Spinal cord (tissue), 10 donors: ENCODE measurements at places on chromosomes 16 and 17.

GRCh38 chr17:70622368-70623260, 453.3 kb downstream of the KCNJ2 start:
- DNase-seq: peak; percentile 46

GRCh38 chr16:57159447-57159846, 26.4 kb downstream of the PSME3IP1 start:
- no peak for DNase-seq

DNA sequence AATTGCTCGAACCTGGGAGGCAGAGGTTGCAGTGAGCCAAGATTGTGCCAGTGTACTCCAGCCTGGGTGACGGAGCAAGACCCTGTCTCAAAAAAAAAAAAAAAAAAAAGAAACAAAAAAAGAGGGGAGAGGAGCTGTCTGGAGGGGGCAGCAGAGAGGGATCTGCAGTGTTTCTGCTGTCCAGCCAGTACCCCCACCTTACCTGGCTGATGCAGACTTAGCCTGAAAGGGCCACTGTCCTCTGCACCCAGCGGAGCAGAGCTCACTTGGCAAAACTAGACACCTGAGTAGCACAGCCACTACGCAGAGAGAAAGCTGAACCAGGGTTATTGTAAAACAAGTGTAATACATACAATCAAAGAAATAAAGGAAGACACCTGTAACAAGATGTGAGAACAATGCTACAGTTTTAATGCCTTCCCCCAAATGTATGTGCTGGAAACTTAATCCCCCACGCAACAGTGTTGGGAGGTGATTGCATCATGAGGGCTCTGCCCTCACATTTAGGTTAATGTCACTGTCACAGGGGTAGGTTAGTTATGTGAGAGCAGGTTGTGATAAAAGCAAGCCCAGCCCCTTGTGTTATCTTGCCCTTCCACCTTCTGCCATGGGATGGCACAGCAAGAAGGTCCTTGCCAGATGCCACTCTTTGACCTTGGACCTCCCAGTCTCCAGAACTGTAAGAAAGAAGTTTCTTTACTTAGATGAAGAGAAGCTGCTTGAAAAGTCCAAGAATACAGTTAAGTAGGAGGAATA, 211.2 kb downstream of the RPTOR start:
- DNase-seq: no peak

DNA sequence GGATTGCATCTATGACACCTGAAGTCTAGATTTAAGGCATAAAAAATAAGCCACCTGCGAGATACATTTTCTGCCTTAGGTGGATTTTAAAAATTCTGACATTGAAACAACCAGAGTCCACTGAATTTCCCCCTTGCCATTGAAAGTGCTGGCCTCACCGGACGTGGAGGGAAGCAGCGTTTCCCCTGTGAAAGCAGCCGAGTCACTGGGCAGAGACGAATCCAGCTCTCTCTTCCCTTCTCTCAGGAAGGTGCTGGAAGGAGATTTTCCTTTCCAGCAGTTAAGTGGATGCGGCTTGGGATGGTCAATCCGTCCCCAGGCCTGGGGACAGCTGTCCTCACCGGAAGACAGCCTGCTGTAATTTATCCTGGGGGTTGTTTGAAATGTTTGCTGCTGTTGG, 270.9 kb upstream of the FOXF1 start:
- DNase-seq: no peak

GRCh38 chr16:66266436-66267291, 99.8 kb upstream of the CDH5 start:
- DNase-seq: no peak

DNA sequence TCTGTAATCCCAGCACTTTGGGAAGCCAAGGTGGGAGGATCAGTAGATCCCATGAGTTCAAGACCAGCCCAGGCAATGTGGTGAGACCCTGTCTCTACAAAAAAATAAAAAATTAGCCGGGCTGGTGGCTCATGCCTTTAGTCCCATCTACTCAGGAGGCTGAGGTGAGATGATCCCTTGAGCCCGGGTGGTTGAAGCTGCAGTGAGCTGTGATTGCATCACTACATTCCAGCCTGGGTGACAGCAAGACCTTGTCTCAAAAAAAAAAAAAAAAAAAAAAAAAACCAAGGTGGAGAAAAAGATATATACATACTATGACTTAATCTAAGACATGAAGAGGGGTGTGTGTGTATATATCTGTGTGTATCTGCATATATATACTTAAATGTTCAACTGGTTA, 26.7 kb downstream of the BBS2 start:
- DNase-seq: no peak

DNA sequence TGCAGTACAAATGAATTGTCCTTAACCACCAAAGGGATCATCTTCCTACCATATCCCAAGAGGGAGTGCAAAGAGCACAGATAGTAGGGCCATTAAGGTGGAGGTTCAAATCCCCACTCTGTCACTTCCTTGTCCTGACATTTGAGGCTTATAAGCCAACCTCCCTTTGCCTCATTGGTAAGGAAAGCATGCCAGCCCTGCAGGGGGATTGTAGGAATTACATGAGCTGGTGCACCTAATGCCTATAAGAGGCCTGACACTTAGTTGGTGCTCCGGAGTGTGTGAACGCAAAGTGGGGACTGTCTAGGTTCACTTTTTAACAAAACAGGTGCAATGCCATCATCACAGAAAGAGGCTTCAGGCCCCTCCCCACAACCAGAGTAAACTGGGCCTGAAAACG, 374.4 kb downstream of the SNX29 start:
- no peak for DNase-seq

DNA sequence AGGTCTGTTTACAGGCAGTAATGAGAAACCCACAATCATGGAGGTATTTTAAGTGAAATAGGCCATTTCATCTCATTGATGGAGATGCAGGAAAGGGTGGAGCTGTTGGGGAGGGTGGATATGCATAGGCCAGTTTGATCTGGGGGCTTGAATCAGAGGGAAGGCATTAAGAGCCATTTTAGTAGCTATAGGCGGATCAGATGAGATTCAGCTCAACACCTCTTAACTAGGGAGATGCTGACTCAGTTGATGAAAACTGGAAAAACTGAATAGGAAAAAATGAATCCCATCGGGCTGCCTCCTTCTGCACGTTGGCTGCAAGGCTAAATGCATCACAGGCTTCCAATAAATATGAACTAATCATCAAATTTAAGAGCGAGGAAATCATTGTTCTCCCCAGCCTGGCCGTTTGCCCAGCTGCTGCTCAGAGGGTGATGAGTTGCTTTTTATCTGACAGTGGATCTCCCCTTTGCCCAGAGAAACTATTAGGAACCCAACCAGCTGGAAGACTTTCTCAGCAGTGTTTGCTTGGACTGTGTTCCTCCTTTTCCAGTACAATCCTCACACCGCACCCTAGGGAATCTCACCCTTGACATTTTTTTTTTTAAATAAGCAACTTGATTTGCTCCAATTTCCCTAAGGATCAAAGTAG, 149.6 kb downstream of the SOX9 start:
- DNase-seq: no peak

GRCh38 chr17:29590411-29591145, 1.1 kb upstream of the GIT1 start:
- no peak for DNase-seq

DNA sequence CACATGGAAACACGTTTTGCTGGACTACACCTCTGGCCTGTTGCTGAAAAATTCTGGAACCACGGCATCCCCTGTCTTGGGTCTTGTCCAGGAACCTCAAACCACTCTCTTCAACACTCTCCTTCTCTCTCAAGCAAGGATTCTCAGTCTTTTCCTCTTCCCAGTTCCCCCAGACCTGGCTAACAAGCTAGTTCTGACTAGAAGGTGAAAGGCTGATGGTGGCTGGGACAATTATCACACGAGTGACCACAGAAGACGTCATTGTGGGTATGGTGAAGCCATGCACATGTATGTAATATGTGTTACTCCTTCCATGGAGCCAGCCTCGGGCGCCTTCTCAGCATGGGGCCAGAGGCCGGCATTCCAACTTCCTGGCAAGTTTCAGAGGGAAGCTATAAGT, 123.0 kb downstream of the CDYL2 start:
- no peak for DNase-seq

DNA sequence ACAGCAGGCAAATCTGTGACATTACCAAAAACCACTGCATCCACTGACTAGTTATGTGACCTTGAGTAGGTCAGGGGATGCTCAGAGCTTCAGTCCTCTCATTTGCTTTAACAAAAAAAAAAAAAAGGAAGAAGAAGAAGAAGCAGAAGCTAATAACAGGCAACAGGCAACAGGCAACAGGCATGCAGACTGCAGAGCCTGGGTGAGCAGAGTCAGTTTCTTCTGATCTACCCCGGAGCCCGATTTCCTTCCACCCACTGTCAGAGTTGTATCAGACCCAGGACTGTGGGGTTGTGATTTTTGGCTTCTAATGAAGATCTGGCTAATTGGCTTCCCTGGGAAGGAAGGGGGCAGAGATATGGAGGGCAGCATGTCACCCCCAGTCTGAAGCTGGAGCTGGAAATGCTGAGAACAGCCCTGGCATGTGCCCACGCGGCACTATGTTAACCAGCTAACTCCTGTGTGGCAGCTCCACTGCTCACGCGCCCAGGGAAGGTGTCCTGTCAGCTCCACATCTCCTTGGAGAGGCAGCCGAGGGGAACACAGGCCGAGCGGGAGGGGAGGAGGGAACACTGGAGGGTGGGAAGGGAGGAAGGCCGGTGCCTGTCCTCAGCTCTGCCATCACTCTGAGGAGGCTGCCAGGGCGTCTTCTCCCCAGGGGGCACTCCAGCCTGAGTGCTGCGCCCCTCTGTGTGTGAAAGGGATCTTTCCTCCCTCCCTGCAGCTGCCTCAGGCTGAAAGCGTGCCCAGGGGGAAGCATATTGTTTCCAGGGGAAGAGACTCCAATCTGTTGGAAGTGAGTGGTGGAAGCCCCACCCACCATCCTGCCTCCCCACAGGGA, 17.6 kb downstream of the SRCIN1 start:
- DNase-seq: no peak

DNA sequence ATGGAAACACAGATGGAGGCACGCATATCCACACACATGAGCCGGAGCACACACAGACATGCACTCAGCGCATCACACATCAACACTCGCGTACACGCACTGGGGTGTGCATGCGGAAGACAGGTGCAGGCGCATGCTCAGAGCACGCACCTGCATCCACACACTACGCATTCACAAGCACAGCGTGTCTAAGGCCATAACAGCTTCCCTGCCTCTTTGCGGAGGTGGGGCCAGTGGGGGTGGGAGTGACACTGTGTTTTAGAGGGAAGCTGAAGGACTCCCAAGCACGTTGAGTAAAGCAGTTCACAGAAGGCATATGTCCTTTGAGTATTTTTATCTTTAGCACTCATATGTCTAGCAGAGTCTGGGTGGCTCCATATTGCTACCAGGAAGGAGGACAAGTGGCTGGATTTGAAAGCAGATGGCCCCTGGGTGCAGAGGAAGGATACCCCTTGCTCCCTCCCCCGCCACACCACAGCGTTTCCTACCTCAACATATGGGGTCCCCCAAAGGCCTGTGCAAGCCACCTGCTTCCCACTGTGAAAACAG, 68.6 kb upstream of the TOB1 start:
- no peak for DNase-seq

DNA sequence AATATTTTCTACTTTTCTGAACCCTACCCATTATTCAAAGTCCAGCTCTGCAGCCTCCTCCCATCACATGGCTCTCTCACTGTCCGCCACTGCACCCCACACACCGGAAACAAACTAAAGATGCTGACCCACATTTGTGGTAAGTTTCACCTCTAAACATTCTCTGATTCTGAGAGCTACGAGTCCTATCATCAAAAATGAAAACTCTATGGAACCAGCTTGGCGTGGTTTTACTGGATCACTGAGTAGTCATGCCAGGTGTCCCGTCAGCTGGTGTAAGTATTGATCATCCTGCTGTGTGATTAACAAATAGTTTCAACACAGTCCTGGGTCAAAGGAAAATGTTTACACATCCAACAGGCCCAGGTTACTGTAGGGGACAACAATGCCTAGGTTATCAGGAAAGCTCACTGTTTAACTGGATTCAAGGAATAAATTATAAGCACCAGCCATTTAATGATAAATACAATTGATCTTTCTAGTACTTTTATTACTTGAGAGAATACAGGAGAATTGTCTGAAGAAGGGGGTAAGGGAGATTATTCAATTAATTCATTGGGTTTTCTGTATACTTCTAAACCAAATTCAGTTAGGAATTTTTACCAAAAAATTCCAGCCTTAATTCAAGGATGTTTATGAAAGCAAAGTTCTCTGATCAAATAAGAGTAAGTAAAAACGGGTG, 33.9 kb downstream of the CYTH1 start:
- no peak for DNase-seq

- no peak for DNase-seq
Observed at GRCh38 chr17:48262982-48263730, 155.6 kb downstream of the SNX11 start.

- DNase-seq: no peak
Observed at GRCh38 chr16:86212706-86213436, 297.5 kb upstream of the FOXF1 start.

GRCh38 chr17:81991684-81992305, 14.4 kb downstream of the ASPSCR1 start:
- peak; percentile 24 for DNase-seq

- DNase-seq: no peak
Observed at GRCh38 chr16:12819126-12820117, 15.7 kb upstream of the CPPED1 start.

- no peak for DNase-seq
Observed at GRCh38 chr16:18841833-18842525, 40.6 kb upstream of the ARL6IP1 start.

GRCh38 chr16:48433116-48433849, 48.1 kb upstream of the SIAH1 start:
- no peak for DNase-seq

DNA sequence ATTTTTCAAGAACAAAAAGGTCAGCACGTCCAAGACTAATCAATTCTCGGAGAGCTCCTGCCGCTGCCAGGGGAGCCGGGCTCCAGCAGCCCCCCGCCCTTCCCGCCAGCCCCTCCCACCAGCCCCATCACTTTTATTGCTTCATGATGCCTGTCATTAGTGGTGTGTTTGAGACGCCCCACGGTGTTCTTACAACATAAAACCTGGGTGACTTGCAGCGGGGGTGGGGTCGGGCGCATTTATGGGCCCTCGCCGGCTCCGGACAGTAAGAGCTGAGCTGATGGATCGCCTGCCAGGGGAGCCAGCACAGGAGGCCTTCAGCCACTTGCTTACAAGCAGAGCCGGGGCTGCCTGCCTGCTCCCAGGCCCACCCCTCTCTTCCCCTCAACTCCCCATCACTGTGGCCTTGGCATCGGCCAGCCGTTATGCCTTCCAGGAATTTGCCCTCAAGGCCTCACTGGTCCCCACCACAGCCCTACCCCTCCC, 82.9 kb upstream of the CBX4 start:
- peak; percentile 31 for DNase-seq

- DNase-seq: no peak
Observed at GRCh38 chr17:73197161-73197560, 4.3 kb downstream of the COG1 start.

DNA sequence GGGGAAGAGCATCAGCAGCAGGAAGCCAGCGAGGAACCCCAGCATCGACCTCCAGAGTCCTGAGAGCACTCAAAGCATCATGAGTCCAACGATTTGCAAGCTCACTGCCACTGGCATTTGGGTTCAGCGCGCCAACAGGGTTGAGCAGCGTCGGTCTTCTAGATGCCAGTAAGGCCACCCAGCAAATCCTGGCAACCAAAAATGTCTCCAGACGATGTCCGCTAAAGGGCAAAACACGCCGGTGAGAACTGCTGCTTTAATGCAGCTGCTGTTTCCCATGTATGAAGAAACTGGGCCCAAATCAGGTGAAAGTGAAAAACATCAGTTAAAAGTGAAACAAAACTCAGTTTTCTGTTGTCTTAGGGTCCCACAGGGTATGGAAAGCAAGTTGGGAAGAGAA, 70.2 kb downstream of the ANKRD11 start:
- DNase-seq: peak; percentile 35
